ENCODE measurements at places on chromosomes 7 and 10. TPM values are rescaled to one million over a fixed set of nuclear protein-coding genes. Genes with fewer than 3 reads are reported as not detected.

NKX2-3 gene
- not detected for total RNA-seq

ZNF467 gene
- 3.2 TPM for total RNA-seq

MEST gene
- 197 TPM for total RNA-seq

XRCC2 gene
- total RNA-seq: 4.6 TPM

LZTS2 gene
- 18.5 TPM for total RNA-seq
